ENCODE measurements at places on chromosomes 16 and 17.

GRCh38 chr17:30309591-30309990 is 17.8 kb upstream of the BLMH start:
- no peak for DNase-seq

DNA sequence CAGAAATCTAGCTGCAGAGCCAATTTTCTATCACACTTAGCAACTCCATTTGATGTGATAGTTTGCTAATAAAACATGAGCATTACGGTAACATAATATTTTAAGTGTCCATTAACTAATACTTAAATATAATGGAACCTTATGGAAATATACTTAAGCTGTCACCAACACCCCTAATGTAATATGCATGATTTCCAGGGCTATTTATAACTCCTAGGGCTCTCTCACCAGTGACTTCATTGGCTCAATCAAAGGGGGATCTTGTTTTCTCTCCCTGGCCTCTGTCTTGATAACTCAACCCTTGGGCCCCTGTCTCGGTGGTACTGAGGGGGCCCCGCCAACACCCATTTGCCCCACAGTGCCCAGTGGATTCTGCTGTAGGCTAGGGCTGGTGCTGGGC is 170.4 kb downstream of the SALL1 start:
- no peak for DNase-seq

DNA sequence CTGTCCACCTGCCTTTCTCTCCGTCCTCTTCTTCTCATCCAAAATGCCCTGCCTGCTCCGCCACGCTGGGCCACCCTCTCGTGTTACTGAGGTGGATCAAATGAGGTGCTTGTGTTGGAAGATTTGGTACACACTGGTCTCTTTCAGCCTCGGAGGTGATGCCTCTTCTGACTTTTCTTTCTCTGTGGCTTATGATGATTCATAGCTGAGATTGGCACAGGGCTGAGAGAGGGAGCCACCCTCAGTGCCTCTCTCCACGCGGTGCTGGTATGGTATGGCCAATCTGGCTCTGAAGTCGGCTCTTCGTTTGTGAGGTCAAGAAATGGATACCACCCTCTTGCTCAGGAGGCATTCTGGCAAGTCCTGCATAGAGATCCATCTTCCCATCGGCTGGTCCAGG is 82.4 kb downstream of the PLCG2 start:
- DNase-seq = no peak

DNA sequence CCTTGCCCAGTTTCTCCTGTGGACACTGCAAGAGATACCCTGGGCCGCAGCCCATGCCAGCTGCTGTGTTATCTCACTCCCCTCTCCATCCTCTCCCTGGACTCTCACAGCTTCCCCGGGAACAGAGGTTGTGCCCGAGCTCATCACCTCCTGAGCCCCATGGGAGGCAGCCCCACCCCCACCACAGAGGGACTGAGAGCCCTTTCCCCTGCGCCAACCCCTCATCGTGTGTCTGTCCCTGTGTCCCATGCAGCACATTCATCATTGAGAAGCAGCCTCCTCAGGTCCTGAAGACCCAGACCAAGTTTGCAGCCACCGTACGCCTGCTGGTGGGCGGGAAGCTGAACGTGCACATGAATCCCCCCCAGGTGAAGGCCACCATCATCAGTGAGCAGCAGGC is 12.7 kb downstream of the STAT5A start:
- no peak for DNase-seq

DNA sequence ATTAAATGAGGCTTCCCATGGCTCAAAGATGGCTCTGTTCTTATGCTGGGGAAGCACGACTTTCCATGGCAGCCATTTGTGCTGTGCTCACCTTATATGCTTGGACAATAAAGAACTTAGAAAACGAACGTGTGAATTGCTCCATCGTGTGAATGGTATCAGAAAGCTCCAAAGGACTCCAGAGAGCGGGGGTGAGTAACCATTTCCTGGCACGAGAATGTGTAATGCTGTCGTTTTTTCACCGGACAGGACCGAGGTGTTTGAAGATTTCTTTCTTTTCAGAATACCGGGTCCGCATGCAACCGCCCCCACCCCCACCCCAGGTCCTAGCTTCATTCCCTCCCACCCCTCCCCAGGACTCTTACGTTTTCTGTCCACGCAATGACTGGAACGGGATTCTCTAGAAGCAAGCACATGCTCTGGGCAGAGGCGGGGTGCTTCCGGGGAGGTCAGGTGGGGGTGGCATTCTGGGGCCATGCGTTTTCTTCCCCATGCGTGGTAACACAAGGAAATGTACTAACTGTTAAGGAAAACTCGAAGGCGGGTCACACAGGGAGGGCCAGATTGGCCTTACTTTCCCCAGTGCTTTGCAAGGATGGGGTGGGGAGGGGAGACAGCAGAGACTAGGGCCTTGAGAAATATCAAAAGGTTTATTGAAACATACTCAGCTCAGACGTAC is 26.2 kb downstream of the GPRC5B start:
- no peak for DNase-seq

DNA sequence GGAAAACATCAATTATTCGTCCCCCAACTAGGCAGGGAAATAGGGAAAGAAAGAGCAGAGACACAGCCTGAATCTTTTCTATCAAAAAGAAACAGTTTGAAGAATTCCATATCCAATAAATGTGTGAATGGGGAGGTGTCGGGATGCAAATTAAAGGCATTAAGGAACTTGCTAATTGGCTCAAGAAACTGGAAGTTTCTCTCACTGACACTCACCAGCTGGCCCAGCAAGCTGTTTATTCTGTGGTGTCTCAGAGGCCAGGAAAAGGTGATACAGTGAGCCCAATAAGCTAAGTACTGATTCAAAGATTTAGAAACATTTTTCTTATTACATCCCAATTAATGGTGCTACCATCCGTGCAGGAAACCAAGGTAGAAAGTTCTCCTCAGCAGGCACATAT is 104.4 kb upstream of the CLEC3A start:
- DNase-seq = no peak

- DNase-seq = no peak
These were observed 113.7 kb downstream of the IRX5 start for GRCh38 chr16:55044201-55044975.

GRCh38 chr16:56606476-56607108 is 1.8 kb upstream of the MT2A start:
- peak; percentile 34 for DNase-seq

DNA sequence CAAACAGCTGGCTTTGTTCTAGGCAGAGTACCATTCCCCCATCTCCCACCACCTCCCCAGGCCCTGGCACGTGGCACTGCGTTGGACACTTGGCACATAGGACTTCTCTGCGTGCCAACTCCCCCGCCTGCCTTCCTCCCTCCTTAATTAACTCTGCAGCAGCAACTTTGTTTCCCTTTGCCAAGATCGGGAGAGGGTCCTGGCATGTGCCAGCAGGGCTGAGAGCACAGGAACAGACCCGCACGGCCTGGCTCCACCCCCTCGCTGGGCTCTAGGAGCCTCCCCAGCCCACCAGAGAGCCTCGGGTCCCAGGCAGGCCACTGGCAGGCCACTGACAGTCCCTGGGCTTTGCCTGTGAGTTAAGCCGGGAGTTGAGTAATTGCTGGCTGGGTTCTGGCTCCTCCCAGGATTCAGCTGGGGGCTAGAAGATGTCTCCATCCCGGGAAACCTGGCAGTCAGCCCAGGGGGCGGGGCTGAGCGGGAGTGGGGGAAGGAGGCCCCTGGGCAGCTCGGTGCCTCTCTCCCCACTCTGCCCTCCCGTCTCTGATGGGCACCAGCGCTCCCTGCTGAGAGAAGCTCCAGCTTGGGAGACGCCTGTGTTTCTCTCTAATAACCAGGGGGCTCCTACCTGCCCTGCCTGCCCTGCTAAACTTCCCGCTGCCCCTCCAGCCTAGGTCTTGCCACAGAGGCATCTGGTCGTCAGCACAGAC is 224.0 kb upstream of the TNRC6C start:
- DNase-seq = no peak

DNA sequence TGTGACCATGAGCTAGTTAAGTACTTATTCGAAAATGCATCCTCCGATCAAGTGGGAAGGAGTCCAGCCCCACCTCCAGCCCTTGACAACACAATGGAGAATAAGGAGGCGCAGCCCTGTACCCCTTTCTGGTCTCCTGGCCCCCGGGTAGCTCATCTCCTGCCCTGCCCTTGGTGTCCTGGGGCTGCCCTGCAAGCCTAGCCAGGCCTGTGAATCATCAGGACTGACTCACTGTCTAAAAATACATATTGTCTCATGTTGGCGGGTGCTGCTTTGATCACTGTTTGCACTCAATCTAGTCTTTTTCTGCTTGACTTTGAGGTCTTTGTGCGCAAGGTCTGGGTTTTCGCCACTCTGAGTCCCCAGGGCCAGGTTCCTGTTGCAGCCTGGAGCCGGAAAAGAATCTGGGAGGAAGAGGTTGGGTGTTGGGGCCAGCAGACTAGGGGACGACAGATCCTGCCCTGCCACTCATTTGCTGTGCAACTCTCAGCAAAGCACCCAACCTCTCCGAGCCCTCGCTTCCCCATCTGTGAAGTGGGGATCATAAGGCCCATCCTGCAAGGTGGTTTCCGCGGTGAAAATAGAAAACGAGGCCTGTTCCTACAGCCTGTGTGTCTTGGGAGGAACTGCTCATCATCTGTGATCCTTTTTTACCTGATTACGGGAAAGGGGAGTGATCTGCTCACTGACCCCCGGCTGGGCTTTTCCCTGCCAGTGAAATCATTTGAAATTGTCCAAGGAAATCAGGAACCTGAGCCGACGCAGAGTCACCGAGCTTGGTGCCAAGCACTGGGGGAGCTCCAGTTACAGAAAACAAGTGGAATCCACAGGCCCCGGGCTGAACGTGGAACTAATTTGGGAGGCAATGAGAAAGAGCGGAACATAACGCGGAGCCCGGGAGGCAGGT is 230.4 kb downstream of the PARN start:
- DNase-seq = no peak

- no peak for DNase-seq
These were observed 791 bp upstream of the C17orf75 start for GRCh38 chr17:32342603-32343325.

- no peak for DNase-seq
These were observed 126.9 kb upstream of the CHMP6 start for GRCh38 chr17:80864751-80865150.

DNA sequence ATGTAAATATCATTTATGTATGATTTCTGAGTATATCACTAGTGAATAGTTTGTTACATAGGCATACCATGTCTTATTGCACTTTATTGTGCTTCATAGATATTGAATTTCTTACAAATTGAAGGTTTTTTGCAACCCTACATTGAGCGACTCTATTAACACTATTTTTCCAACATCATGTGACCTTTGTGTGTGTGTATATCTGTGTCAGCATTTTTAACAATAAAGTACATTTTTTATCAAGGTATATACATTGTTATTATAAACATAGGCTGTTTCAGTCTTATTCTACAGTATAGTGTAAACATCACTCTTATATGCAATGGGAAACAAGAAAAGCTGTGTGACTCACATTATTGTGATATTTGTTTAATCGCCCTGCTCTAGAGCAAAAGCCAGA is 1944.9 kb downstream of the TP53TG3F start:
- no peak for DNase-seq

DNA sequence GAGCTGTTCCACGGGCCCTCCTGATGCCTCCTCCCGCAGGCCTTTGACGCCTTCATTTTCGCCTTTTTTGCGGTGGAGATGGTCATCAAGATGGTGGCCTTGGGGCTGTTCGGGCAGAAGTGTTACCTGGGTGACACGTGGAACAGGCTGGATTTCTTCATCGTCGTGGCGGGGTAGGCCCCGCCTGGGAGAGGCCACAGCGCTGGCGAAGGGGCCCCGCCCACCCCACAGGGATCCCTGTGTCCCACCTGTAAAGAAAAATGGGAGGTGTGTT is 29.7 kb downstream of the TPSG1 start:
- no peak for DNase-seq

GRCh38 chr17:38567350-38567749 is 38.4 kb downstream of the SRCIN1 start:
- DNase-seq = no peak

DNA sequence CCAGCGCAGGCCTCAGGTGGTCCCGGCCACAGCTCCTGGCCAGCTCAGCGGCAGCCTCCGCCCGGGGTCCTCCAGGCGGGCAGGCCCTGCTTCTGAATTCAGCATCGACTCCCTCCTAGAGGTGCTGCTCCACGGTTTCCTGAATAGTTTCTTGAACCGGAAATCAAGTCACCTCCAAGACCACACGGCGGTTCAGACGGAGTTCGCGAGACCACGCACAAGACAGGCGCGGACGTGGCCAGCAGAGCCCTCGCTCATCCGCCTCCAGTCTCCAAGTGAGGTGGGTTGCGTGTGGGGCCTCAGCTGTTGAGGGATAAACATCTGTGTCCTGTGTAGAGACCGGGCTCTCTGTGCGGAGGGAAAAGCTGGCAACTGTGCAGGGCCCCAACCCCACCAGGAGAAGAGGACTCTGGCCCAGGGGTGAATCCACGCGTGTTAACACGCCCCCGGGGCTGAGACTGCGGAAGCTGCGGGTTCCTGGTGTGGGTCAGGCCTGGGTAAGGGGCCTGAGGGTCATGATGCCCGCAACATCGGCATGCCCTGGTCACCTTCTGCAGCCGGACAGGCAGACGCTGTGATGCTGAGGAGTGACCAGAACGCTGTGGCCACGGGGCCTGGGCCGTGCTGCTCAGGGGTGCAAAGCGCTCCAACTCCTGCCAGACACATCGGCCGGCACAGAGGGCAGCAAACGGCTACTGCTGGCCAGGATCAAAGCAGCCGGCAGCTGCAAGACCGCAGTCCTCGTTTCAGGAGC is 55.0 kb upstream of the METRNL start:
- no peak for DNase-seq

- no peak for DNase-seq
These were observed 29.3 kb downstream of the CEP295NL start for GRCh38 chr17:78873519-78874340.

GRCh38 chr16:68064791-68065365 is 20.3 kb upstream of the NFATC3 start:
- peak; percentile 83 for DNase-seq

GRCh38 chr16:11093572-11094074 is 149.3 kb downstream of the CLEC16A start:
- DNase-seq = no peak

DNA sequence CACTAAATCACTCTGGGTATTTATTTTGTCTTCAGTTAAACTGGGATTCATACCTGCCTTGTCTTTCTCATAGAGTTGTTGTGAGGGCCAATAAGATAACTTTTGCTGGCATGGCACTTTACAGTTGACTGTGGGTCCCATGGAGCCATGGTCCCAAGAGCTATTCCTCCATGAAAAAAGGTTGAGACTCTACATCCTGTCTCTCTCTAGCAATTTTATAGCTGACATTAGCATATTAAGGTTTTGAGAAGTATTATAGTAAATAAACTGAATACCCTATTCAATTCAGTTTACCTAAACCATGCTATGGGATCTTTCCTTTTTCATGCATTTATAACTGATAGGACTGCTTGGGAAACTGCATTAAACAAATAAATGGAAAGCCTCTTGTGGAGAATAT is 17.4 kb downstream of the OGFOD1 start:
- no peak for DNase-seq

Measured in hematopoietic multipotent progenitor cell treated with erythropoietin and hydrocortisone succinate and interleukin-3 and kit ligand, for 17 days (in vitro differentiated cells).